Lung (tissue), 17 donors: ENCODE measurements at places on chromosomes 11 and 22. TPM values are rescaled to one million over a fixed set of nuclear protein-coding genes. Genes with fewer than 3 reads are reported as not detected.
A peak's percentile ranks its signal among the peaks of the same experiment; 100 is the strongest.

DNA sequence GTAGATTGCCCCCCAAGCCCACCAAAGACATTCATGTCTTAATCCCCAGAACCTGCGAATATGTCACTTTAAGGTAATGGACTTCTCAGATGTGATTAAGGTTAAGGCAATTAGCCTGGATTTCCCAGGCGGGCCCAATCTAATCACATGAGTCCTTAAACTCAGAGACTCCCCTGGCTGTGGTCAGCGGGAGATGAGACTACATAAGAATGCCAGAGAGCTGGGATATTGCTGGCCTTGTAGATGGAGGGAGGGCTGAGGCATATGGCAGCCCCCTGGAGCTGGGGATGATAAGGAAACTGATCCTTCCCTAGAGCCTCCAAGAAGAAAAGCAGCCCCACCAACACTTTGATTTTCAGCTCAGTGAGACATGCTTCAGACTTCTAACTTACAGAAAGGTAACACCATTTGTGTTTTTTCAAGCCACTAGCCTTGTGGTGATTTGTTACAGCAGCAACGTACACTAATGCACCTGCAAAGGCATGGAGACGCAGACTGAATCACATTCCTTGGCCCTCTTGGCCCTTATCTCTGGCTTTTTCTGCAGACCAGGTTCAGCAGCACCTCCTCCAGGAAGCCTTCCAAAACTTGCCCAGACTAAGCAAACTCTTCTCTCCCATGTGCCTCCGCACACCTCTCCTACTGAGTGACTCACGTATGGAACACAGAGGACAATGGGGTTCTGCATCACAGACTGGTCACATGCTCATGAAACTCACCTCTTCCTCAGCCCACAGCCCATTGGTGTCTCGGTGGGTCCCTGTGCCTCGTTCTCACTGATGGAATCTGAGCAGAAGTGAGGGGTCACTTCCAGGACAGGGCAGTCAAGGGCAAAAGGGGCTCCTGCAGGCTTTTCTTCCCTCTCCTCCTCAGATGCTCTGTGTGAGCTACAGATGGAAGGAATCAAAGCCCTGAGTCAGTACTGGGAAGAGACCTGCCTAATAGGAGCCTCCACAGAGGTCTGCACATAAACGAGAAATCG lies 86.3 kb upstream of the HMGXB4 start:
- H3K27me3 ChIP-seq = no peaks in the 10 kb centered on the region
- H3K4me3 ChIP-seq = no peak overlapping the region
- H3K4me1 ChIP-seq = no peaks in the 10 kb centered on the region

DNA sequence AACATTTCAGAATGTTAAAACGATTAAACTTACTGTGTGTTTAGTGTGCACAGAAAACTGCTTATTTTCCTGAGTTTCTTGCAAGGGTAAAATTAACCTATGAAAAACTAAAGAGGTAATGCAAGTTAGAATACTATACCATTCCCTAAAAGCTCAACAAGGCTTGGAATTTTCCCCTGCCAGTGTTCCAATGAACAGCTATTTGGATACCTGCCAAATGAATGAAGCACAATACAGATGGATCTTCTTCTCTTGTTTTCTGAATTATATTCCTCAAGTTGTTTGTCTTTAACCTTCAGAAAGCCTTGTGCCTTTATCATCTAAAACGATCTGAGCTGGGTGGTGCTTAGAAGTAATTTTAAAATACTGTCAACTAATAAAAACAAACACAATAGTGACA lies 204.5 kb downstream of the LRRC4C start:
- H3K4me3 ChIP-seq = no peak overlapping the region
- H3K27ac ChIP-seq = no peak overlapping the region
- no peaks in the 10 kb centered on the region for H3K4me1 ChIP-seq
- H3K27me3 ChIP-seq = no peaks in the 10 kb centered on the region
- no peak for DNase-seq

DNA sequence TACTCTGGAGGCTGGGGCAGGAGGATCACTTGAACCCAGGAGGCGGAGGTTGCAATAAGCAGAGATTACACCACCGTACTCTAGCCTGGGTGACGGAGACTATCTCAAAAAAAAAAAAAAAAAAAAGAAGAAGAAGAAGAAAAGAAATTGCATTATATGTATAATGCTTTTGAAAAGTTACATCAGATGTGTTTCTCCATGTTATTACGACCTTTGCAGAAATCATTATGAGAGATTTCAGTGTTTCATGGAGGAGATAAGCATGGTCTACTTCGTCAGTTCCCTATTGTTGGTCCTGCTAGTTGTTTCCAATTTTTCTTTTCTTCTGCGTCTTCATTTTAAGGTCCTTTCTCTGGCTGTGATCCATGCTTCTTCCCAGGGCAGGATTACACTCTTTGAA lies 3.0 kb downstream of the MIAT start:
- no peak overlapping the region for H3K27ac ChIP-seq
- H3K4me1 ChIP-seq = no peaks in the 10 kb centered on the region
- no peak overlapping the region for H3K4me3 ChIP-seq
- DNase-seq = no peak
- H3K36me3 ChIP-seq = no peaks in the 10 kb centered on the region

DNA sequence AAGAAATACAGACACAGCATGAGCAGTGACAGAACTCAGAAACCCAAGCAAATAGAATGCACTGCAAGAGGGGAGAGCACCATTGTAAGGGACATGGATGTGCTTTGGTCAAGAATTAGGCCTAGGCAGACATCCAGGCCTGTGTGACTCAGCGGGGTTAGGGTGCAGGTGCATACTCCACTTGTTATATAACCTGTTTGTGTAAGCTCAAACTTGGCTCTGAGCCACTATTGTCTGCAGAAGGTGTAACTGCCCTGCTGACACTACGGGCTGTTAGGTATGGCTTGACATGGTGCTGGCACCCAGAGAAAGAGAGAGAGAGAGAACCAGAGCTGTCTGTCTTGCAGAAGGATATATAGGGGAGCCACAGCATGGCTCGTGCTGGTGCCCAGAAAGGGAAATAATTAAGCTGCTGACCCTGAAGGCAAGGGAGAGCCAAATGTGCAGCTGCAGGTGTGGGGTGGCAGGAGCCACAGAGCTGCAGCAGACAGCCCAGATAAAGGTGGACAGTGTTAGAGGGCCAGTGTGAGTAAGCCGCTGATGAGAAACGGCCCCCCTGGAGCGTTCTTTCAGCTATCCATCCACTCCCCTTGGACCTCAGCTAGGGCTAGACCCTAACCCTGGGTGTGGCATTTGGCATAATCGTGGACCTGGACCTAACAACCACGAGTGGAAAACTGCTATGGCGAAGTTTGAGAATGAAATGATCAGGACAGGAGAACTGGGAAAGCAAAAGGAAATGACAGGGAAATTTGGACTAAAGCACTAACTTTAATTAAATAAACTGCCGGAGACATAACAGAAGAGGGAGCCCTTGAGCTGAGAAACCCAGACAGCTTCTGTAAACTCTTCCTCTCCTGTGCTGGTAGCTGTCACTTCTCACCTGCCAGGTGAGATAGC lies 253.0 kb upstream of the CCDC179 start:
- H3K27me3 ChIP-seq = no peaks in the 10 kb centered on the region
- H3K36me3 ChIP-seq = no peaks in the 10 kb centered on the region
- peaks cover 7% of the 10 kb centered on the region for H3K4me1 ChIP-seq
- no peak overlapping the region for H3K27ac ChIP-seq
- DNase-seq = peak; percentile 37

GRCh38 chr22:39514373-39514973 lies 5.9 kb upstream of the ATF4 start:
- H3K27me3 ChIP-seq = no peaks in the 10 kb centered on the region
- DNase-seq = no peak
- H3K4me3 ChIP-seq = no peak overlapping the region
- H3K36me3 ChIP-seq = peaks cover 13% of the 10 kb centered on the region

The IL10RA gene
- polyA plus RNA-seq = 7.9 TPM

DNA sequence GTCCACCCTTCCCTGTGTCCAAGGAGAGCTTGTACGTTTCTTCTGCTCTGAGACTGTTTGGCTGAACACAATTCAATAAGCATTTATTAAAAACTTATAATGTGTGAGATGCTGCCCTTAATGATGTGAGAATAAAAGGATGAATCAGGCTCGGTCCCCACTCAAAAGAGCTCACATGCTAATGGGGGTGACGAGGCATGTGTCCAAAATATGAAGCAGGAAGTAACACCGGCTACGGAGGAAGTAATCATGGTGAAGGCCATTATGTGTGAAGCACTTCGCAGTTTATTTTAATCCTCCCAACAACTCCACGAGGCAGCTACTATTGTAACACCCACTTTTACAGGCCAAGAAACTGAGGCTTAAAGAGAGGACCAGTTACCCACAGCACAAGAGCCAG lies 3.4 kb upstream of the RASD2 start:
- DNase-seq = peak; percentile 77
- no peak overlapping the region for H3K4me3 ChIP-seq
- peaks cover 9% of the 10 kb centered on the region for H3K4me1 ChIP-seq
- H3K27me3 ChIP-seq = peaks cover 15% of the 10 kb centered on the region
- H3K36me3 ChIP-seq = no peaks in the 10 kb centered on the region

- no peak overlapping the region for H3K4me3 ChIP-seq
- H3K27me3 ChIP-seq = no peaks in the 10 kb centered on the region
- H3K36me3 ChIP-seq = no peaks in the 10 kb centered on the region
- DNase-seq = no peak
- no peaks in the 10 kb centered on the region for H3K4me1 ChIP-seq
These were observed 181.4 kb downstream of the ETS1 start for GRCh38 chr11:128405714-128406662.

The LDHAL6A gene
- polyA plus RNA-seq = not detected

The APOL5 gene
- polyA plus RNA-seq = not detected

- no peak for DNase-seq
- no peaks in the 10 kb centered on the region for H3K36me3 ChIP-seq
- no peak overlapping the region for H3K27ac ChIP-seq
- no peak overlapping the region for H3K4me3 ChIP-seq
- no peaks in the 10 kb centered on the region for H3K4me1 ChIP-seq
These were observed 84.2 kb downstream of the MORC2 start for GRCh38 chr22:30884211-30885000.

GRCh38 chr11:65532388-65533064 lies 7.6 kb downstream of the SCYL1 start:
- H3K27me3 ChIP-seq = no peaks in the 10 kb centered on the region
- DNase-seq = no peak
- peaks cover 37% of the 10 kb centered on the region for H3K36me3 ChIP-seq
- H3K27ac ChIP-seq = no peak overlapping the region
- no peak overlapping the region for H3K4me3 ChIP-seq

DNA sequence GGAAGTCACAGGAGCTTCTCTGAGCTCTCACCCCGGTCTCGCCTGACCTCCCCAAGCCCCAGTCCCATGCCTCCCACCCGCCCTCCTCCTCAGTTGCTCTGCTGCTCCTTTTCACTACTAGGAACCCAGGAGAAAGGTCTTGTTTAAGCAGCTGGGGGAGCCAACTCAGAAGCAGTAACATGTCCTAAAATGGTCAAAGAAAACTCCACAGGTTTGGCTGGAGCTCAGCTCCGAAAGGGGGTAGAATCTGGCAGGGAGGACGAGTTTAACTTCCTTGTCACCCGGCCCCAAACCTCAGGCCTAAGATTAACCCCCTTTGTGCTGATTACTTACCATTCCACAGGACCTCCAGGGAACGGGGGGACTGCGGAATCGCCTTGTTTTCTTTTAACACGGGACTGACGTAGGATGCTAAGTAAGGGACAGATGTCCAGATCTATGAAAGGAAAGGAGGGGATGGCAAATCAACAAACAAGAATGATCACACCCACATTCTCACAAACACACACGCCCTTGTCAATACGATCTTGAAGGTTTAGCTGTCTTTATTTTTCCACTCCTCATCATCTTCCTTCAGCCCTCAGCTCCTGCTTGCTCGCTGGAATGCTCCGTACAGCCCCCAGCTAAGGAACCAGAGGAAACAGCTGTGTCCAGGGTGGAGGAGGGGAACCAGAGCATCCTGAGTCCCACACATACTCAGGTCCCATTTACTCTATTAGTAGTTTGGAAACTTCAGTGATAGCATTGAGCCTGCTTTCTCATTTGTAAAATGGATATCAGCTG lies 13.5 kb downstream of the PCSK7 start:
- peak overlapping the region; percentile 61 for H3K27ac ChIP-seq
- no peak overlapping the region for H3K4me3 ChIP-seq
- H3K27me3 ChIP-seq = no peaks in the 10 kb centered on the region
- no peaks in the 10 kb centered on the region for H3K4me1 ChIP-seq
- no peak for DNase-seq

DNA sequence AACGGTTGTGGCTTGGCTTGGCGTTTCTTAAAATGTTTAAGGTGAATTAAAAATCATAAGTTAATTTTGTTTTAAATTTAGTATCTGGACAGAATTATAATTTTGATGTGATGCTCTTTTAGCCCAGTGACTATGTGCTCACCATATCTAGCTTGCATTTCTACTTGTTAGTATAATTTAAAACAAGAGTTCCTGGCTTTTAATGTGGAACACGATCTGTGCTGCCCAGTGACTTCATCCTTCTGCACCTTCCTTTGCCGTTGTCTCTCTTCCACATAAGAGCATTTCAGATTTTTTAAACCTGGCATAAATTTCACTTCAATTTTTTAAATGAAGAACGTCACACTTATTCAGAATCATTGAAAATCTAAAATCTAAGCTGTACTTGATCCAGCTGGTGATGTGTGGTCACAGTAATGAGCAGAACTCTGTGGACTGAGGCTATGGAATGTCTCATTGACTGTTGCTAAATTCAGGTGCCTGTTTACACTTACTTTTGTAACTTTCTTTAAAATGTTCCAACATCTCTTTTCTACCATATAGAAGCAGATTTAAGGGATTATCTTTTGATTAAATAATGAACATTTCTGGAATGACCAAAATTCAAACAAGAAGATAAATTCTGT lies 75.4 kb upstream of the ADSL start:
- H3K27ac ChIP-seq = no peak overlapping the region
- peaks cover 4% of the 10 kb centered on the region for H3K4me1 ChIP-seq
- DNase-seq = no peak
- no peak overlapping the region for H3K4me3 ChIP-seq

GRCh38 chr22:46758121-46758520 lies 4.3 kb upstream of the TBC1D22A start:
- no peaks in the 10 kb centered on the region for H3K27me3 ChIP-seq
- peaks cover under 1% of the 10 kb centered on the region for H3K4me1 ChIP-seq

The TRIM49B gene
- not detected for polyA plus RNA-seq

GRCh38 chr11:87628957-87629356 lies 546.3 kb downstream of the RAB38 start:
- DNase-seq = no peak
- H3K27ac ChIP-seq = no peak overlapping the region
- no peaks in the 10 kb centered on the region for H3K36me3 ChIP-seq
- H3K4me3 ChIP-seq = no peak overlapping the region

- no peaks in the 10 kb centered on the region for H3K27me3 ChIP-seq
- H3K27ac ChIP-seq = no peak overlapping the region
- H3K4me3 ChIP-seq = no peak overlapping the region
- no peak for DNase-seq
- peaks cover 3% of the 10 kb centered on the region for H3K4me1 ChIP-seq
These were observed 1123.3 kb downstream of the BRD1 start for GRCh38 chr22:48704335-48704734.

The SAA4 gene
- 0.39 TPM for polyA plus RNA-seq
